Foreskin keratinocyte (primary cell): ENCODE measurements at places on chromosomes 11 and 22. TPM values are rescaled to one million over a fixed set of nuclear protein-coding genes. Genes with fewer than 3 reads are reported as not detected.
A peak's percentile ranks its signal among the peaks of the same experiment; 100 is the strongest.

DNA sequence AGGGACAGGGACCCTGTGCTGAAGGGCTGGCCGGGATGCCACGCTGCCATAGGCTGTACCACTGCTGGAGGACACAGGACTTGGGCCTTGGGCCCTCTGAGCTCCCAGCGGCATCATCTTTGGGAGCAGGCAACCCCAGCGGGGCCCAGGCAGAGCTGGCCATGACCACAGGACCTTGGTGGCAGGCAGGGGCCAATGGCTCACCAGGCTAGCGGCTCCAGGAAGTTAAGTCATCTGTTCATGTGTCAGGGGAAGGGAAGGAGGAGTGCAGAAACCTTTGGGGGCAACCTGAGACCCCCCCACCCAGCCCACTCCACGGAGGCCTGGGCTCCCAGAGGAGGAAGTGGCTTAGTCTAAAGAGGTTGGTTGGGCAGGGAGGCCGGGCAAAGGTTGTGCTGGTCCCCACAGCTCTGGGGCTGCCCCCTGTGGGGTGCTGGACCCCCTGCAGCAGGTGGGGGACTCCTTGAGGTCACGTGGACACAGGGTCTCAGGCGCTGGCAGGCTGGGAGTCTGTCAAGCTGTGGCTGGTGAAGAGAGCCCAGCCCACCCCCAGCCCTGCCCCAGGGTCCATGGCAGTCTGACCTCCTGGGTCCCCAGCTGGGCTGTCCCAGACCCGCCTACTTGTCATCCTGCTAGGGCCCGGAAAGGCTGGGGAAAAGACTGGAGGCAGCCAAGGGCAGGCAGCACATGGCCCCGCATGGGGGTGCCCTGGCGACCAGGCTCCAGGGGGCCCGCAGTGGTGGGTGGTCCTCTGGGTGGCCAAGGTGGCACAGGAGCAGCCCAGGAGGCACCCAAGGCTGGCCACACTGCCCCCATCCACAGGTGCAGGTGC, 184.3 kb downstream of the IGLL1 start:
- DNase-seq = no peak

DNA sequence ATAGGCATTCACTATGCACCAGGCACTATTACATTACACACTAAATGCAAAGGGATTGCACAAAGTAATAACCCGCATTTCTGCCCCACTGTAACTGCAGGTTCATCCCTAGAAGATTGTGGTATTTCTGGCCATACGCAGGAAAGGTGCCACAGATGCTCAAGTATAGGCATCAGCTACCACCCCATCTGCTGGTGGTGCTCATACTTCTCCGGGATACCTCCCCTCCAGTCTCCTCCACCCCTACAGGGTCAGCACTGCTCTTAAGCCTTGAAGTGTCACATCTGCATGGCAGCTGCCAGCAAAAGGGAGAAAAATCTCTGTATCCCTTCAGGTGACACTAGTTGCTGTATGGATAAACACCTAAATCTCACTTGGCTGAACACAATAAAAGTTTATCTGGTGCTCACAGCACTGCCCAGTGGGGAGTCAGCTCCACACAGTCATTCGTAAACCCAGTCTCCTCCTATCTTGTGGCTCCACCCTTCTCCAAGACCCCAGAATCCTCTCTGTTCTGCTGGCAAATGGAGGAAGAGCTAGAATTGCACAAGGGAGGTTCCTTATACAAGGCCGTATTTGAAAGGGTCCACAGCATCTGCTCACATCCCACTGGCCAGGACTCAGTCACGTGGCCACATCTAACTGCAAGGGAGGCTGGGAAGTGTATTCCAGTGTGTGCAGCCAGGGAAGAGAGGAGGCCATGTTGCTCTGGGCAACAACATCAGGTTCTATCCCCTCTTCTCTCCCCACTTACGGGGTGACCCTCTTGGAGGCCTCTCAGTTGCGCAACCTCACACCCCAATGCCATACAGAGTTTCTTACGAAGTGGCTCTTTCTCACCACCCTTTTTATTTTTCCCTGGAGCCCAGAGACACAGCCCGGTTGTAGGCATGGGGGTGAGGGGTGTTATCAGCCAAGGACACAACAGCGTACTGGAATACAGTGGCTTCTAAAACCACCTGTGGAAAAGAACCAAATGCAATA, 114.7 kb downstream of the BUD13 start:
- DNase-seq = no peak

GRCh38 chr11:108758458-108758857, 93.6 kb downstream of the DDX10 start:
- DNase-seq = no peak

DNA sequence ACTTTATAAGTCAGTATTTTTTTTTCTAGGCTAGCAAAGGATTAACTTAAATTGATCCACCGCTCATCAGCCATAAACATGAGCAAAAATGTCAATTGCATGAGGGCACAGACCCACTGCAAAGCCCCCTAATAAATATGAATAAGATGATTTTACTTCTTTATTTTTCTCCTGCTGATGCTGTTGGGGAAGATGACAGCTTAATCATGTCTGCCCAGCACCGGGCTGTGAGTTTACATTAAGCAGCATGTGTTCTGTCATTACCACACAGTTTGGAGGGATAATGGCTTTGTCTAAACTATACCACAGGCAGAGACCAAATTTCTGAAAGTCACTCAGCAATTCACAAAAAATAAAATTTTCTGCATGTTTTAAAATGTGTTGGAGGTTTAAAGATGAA, 346.3 kb downstream of the LRRC4C start:
- no peak for DNase-seq

DNA sequence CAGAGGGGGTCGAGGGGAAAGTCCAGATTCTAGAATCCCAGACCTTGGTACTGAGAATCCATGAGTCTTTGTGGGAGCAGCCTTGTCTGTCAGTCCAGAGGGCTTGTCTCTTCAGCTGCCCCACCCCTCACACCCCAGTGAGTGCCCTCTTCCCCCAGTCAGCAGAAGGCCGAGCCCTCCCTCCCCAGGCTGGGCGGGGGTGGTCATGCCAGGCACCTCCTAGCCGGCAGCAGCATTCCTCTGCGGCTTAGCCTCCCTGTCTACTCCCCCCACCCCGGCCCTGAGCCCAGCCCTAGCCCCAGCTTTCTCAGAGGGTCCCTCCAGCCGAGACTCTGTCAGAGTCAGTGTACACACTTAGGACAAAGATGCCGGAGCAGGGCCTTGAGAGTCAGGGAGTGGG, 4.6 kb downstream of the SOX10 start:
- DNase-seq = no peak

The OR51I1 gene
- total RNA-seq = not detected in 2 replicates

The SCGB2A2 gene
- total RNA-seq = not detected in 2 replicates

The OR51E2 gene
- total RNA-seq = not detected in 2 replicates

DNA sequence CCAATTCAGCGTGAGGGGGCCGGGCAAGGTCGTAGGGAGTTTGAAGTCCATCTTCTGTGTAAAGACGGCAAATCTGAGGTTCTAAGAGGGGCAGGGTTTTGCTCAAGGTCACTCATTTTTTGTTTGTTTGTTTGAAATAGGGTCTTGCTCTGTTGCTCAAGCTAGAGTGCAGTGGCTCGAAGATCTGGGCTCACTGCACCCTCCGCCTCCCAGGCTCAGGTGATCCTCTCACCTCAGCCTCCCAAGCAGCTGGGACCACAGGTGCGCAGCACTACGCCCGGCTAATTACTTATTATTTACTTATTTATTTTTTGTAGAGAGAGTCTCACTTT, 355 bp upstream of the AP1B1 start:
- DNase-seq = no peak

DNA sequence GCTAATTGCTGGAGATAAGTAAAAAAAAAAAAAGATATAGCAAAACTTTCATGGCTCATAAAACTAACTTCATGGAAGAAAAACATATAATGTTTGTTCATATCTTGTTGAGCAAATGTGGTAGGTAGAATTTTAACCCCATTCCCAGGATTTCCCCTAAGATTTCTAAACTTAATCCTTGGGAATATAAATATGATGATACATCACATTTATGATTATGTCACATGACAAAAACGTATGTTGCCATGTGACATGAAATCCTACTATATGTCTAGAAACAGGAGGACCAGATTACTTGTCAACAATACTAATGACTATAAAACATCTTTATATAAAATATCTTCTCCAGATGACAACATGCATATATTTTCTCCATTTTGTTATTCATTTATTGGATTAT, 679.0 kb upstream of the LRRC4C start:
- no peak for DNase-seq

GRCh38 chr11:1523779-1524178, 37.2 kb upstream of the MOB2 start:
- no peak for DNase-seq

GRCh38 chr11:93512073-93512475, 31.1 kb downstream of the SMCO4 start:
- no peak for DNase-seq

DNA sequence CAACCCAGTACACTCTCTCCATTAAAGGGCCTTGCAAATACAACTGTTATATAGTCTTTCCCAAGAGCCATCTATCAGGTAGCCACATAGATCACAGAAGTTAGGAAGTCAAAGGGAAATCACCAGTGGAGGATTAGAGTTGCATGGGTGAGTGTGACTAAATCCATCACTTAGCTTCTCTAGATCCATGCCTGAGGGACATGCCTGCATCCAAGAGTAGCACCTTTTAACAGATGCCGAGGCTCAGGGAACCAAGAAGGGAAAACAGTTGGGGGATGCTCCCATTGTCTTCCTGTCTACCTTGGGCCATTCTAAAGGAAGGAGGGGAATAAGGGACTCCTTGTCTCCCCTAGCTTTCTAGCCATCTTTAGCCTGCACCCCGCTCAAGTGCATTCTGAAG, 77.9 kb downstream of the XRRA1 start:
- DNase-seq = no peak

DNA sequence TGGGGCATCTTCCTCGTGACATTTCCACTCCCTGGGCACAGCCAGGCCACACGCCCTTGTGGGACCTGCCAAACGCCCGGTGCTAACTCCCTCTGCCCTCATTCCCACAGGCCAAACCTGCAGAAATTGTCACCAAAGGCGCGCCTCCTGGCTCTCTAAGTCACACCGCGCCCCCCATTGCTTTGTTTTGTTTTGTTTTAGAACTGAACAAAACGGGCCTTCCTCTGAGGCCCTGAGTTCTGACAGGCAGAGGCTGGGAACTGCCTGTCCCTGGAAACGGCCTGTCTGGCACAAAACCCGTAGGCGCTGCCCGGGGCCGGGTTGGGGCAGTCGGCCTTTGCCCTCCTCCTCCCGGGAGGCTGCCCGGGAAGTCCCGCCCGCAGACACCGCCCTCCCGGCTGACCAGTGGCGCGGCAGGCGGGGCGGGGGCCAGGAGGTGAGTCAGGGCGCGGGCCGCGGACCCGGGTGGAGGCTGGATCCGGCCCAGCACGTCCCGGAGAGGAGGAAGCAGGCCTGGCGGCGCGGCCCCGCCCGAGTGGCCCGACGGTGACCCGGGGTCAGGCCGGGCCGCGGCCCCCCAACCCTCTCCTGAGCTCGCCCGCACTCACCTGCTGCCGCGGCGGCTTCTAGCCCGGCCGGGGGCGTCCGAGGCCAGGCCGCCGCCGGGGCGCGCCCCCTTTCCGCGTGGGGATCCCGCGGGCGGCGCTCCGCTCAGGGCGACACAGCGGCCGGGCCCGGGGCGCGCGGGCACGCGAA, 465 bp downstream of the SUN2 start:
- DNase-seq = peak; percentile 14

The CRYAB gene
- total RNA-seq = 0.85 and 2.0 TPM in 2 replicates

The OTOG gene
- total RNA-seq = not detected in 2 replicates

The DESI1 gene
- total RNA-seq = 34.1 and 35.7 TPM in 2 replicates

DNA sequence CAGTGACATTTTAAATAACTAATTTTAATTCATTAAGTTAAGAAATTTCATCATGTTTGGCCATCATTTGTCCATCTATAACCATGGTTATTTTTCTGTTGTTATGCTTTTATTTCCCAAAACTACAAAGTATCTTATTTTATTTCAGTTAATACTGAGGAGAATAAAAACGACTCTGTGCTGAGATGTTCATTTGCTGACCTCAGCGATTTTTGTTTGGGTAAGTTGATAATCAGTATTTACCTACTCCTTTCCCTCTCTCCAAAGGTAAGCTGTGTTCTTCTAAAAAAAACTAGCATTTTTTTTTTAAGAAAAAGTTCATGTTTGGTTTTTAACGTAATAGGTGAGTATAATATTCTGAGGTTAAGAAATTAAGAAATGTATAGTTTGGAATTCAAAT, 111.7 kb downstream of the ANO3 start:
- DNase-seq = no peak

The TMPRSS4 gene
- total RNA-seq = 1.1 and 1.2 TPM in 2 replicates

DNA sequence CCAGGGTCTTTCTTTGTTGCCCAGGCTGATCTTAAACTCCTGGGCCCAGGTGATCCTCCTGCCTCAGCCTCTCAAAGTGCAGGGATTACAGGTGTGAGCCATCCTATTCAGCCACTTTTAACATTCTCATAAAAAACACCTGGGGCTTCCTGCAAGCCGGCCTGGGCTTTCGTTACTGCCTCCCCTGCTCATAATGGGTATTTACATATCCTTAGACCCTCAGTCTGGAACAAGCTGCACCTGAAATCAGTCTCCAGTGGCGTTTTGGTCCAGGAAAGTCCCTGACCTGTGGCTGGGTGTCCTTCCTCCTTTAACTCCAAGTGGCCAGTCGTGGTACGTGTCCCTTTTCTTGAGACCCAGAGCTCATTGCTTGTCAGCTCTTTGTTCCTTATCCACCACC, 320.7 kb downstream of the TMEM135 start:
- DNase-seq = no peak

DNA sequence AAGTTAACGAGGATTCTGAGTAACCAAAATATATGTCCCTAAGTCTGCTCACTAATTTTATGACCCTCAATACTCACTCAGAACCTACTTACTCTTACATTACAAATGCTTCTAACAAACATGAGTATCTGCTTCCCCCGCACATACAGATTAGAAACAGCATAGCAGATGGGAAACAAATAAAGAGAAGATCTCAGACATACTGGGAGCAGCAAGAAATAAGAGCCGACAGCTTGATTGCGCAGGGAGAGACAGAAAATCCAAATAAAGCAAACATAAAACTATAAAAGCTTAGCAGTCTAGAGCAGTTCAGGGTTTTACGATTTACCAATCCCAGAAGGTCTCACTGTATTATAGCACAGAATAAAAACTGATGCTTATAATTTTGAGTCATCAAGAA, 89.1 kb upstream of the DBX1 start:
- no peak for DNase-seq

The SORL1 gene
- 67.1 and 71.9 TPM in 2 replicates for total RNA-seq

DNA sequence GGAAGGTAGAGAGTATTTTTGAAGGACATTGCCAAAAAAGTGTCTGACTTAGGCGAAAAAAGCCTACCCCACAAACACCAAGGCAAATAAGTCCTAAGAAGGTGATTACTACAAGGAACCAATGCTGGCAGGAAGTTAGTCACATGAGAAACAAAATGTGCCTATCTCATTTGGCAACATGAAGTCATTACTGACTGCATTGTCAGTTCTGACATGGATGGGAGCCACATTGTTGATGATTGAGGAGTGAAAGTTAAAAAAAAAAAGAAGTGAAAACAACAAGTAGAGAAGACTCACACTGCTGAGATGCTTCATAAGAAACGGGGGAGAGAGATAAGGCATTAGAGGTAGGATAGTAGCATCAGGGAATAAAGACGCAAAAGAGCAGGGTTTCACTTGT, 141.5 kb upstream of the FAT3 start:
- no peak for DNase-seq

The UBASH3B gene
- total RNA-seq = 21.8 and 28.3 TPM in 2 replicates

GRCh38 chr11:5726351-5726750, 9.9 kb upstream of the OR56B1 start:
- DNase-seq = no peak
